Cardiac fibroblast (primary cell): ENCODE measurements at places on chromosomes 13 and 19.

DNA sequence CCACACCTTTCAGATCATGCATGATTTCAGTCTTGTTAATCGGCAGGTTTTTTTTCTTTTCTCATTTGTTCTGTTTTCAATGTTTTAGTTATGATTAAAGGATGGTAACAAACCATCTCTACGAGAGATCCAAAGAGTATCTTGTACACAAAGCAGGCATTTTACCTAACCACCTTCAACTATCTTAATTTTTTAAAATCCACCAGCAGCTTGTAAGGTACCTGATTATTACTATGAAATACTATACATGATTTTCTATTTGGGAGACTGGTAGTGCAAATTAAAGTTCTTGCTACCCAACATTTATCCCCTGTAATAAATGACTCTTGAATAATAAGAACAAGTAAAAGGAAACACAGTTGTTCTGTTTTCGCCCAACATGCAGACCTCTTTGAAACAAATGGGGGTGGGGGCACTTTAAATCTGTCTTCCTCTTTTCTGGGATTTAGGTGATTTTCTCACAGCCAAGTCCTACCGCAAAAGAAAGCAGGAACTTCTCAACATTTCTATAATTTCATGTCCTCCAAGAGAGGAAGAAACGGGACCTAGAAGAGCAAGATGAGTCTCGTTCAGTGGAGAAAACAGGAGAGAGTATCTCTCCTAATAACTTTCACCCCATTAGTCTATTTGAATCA is 3.6 kb downstream of the POU4F1 start:
- no peak for DNase-seq

DNA sequence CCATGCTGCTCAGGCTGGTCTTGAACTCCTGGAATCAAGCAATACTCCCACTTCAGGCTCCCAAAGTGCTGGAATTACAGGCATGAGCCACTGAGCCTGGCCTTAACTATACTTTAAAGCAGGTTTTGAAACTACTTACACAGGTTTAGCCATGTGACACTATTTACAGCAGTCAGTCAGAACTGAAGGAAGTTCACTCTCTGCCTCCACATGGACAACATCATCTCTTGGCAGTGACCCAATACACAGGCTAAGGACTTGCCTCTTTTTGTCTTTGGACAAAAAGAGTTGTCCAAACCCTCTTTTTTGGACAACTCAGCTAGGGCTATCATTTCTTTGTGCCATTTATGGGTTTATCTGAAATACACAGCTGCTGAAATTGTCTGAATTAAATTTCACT is 89.0 kb upstream of the CLDN10 start:
- DNase-seq = no peak

DNA sequence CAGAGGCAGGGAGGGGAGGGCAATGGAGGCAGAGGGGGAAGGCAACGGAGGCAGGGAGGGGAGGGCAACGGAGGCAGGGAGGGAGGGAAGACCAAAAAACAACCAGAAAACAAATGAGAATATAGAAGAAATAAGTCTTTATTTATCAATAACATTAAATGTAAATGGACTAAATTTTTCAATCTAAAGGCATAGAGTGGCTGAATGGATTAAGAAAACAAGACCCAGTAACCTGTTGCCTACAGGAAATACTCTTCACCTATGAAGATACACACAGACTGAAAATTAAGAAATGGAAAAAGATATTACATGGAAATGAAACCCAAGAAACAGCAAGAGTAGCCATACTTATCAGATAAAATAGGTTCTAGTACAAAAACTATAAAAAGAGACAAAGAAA is 536.3 kb downstream of the TBC1D4 start:
- no peak for DNase-seq

- no peak for DNase-seq
Measured at GRCh38 chr13:46137627-46138317, 32.9 kb upstream of the CPB2 start.

- no peak for DNase-seq
Measured at GRCh38 chr19:49135686-49136085, 16.3 kb downstream of the PPFIA3 start.

DNA sequence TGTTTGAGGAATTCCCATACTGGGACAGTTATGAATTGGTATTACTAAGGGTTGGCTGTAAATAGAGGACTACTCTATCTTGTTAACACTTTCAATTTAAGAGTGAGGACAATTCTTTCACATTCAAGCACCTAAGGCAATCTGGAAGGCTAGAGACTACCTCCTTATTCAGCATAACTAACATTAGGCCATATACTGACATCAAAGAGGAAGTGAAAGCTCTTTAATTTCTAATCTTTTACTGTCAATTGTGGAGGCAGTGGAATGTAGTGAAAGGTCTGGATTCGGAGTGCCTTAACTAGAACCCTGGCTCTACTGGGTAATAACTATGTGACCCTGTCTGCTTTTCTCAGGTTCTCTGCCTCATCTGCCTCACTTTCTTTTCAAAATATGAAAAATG is 134.0 kb downstream of the UFM1 start:
- DNase-seq = no peak

DNA sequence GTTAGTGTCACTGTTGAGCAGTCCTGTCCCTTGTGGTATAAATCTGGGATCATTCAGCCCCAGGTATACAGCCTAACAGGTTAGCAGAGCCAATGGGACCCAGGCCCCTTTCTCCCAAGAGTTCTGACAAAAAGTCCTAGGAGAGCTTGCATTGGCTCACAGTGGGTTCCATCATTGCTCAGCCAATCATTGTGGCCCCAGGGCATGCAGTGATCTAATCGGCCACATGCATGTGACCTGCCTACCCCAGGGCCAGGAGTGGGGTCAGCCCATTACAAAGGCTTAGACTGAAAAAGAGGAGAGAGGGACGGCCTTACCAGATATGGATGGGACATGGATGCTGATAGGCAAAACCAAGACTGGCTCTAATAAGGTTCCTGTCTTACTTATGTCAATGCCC is 41.1 kb downstream of the SPTBN4 start:
- DNase-seq = no peak

DNA sequence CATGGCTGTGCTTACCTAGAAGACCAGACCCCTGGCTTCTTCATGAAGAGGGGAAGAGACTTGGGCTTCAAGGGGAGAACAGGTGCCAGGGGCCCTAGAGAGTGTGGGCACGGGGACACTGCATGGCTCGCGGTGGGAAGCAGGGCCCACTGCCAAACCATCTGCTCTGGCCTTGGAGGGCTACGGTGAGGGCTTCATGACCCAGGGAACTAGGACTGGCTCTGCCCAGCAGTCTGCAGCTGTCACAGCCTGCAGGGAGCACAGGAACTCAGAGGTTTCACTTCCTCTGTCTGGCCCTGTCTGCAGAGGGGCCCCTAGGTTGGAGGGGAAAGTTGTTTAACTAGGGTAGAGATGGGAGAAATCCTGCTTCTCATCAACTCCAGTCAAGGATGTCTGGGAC is 4.3 kb downstream of the ERCC1 start:
- DNase-seq = no peak

DNA sequence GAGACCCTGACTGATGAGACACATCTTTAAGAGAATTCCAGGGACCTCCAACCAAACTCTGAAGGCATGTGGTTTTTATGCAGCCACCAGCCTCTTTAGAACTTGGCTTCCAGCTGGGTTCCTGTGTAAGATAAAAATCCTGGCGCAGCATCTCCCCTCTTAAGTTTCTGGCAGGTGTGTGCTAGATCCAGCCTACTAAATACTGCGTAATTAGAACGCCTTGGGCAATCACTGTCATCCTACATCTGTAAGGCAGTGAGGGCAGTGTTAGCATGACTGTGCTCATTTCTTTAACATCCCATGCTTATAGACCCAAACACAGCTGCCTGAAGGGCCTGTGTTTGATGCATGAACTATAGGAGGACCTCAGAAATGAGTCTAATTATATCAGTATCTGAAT is 173.5 kb upstream of the OBI1 start:
- DNase-seq = no peak
